Femur (tissue), 1 donor: ENCODE measurements at places on chromosomes 7 and 10.

GRCh38 chr7:118662266-118662665 lies 437.8 kb downstream of the ANKRD7 start:
- DNase-seq: no peak

GRCh38 chr10:63027531-63027930 lies 105.6 kb upstream of the NRBF2 start:
- DNase-seq: no peak

DNA sequence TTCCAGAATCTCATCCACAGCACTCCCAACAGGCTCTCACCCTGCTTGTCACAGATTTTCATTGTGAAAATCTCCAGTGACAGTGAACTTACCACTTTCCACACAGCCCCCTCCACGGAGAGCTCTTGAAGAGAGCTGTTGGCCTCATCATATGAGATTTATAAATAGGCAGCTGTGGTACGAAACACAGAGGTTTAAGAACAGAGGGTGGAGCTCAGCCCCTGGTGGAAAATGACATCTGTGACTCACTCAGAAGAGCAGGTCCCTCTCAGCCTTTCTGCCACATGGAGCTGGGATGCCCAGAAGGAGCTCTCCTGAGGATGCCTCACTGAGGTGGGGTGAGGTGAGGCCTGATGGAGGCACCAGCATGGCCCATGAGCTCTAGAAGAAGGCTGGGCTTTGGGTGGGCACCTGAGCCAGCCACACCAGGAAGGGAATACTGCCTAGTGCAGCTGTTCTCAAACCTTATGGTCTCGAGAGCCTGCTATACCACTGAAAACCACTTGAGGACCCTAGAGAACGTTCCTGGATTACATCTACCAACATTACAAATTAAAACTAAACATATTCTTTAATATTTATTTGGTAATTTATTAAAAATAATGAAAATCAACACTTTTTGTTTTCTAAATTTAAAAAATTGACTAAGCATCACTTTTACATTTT lies 25.8 kb upstream of the EEPD1 start:
- DNase-seq: no peak

DNA sequence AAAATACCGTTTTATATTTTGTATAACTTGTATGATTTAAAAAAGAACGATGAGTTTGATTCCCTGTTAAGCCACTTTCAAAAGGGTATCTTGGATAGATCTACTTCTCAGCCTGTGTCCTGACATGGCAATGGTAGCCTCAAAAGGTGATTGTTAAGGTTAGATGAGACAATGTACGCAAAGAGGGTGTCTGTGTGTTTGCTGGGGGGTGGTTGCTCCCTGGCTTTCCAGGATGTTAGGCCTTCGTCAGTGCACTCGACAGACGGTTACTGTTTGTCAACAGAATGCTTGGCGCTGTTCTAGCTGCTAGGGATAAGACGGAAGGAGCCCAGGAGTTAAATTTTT lies 90.3 kb downstream of the NEURL1 start:
- no peak for DNase-seq

DNA sequence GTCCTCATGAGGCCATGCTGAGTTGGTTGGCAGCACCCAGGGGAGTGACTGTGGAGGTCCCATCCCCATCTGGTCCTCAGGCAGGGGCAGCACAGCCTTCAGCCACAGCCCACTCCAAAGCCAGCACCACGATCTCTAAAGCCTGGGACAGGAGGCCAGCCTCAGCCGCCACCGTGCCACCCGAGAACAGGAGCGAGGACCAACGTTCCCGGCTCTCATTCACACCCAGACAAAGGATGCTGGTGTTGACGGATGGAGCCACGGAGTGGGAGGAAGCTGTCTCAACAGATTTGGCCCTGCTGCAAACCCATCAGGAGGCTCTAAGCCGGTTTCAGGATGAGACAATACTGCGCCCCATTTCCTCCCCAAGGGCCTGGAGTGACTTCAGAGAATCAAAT lies 42.7 kb upstream of the PPP2R2D start:
- no peak for DNase-seq
